ENCODE measurements at places on chromosomes 2 and 18.

GRCh38 chr2:148613231-148614013, 31.1 kb upstream of the EPC2 start:
- no peak for DNase-seq

- no peak for DNase-seq
These were observed 51.1 kb downstream of the NABP1 start for GRCh38 chr2:191728750-191729624.

DNA sequence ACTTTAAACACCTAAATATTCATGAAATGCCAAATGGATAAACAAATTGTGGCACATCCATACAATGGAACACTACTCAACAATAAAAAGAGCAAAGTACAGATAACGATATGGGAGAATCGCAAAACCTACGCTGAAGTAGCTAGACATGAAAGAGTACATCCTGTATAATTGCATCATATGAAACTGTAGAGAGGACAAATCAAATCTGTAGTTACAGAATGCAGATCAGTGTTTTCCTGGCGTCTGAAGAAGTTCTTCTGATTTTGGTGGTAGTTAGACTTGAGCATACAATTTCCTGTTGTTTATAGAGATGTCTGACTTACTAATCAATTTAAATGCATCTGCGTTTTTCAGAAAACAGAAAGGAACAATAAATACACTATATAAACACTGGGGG, 394.4 kb downstream of the SOCS6 start:
- no peak for DNase-seq

- DNase-seq, result no peak
These were observed 100.1 kb upstream of the APCDD1 start for GRCh38 chr18:10354241-10354811.

- no peak for DNase-seq
These were observed 51.9 kb downstream of the ACSL3 start for GRCh38 chr2:222912776-222913175.

DNA sequence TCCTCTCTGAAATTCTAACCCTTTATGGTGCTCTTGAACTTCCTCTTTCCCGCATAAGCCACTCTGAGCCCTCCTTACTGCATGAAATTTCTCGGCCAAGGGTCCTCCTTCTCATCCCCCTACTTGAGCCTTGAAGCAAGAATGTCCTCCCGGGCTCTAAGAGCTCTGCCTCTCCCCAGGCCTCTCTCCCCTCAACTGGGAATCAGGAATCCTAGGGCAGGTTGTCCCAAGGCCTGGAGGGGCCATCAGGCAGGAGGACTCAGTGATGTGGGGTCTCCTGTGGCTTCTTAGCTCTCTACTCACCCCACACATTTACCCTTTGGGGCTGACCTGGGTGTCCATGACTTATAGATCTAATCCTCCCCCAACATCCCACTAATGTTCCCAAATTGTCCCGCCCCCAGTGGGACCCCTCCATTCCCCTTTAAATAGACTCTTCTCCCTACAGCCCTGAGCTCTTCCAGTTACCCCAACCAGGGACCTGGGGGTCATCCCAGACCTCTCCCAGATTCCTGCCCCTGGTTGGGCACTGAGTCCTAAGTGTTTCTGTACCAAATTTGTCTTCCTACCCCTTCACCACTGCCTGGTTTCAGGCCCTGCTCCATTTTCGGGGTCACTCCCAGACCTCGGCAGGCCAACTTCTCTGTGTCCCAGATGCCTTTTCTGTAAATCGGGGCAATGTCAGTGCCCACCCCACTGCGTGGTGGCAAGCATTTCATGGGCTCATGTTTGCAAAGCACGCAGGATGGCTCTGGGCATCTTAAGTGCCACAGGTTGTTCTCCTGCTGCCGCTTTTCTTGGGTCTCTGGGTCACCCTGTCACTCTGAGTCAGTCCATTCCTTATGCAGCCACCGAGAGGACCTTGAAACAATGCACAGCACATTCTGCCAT, 171.2 kb downstream of the ASB1 start:
- no peak for DNase-seq

GRCh38 chr2:39431592-39432316, 5.3 kb downstream of the MAP4K3 start:
- DNase-seq, result no peak

- DNase-seq, result peak; percentile 21
These were observed 224.6 kb downstream of the CELF4 start for GRCh38 chr18:37341016-37341415.

- DNase-seq, result no peak
These were observed 6.6 kb downstream of the DSG2 start for GRCh38 chr18:31504455-31505147.

- DNase-seq, result no peak
These were observed 105.0 kb upstream of the MAP3K20 start for GRCh38 chr2:172970660-172971059.

DNA sequence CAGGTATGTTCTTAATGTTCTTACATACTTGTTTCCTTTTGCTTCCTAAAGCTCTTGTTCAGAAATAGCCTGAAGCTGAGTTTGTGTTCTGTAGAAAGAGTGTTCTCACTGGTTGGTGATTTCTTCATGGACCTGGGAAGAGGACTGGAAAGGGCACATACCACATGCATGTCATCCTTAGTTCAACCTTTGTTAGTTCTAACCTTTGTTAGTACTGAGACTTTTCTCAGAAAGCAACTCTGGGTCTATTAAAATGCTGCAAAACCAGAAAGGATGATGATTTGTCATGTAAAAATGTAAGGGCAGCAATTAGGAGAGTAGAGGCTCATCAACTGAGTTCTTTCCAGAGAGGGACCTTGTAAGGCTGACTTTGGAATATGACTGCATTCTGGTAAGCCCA, 2.5 kb upstream of the FAP start:
- DNase-seq, result no peak

GRCh38 chr2:238890131-238890530, 42.2 kb downstream of the TWIST2 start:
- no peak for DNase-seq

- peak; percentile 39 for DNase-seq
These were observed 125.3 kb upstream of the SLC39A10 start for GRCh38 chr2:195531754-195532153.

DNA sequence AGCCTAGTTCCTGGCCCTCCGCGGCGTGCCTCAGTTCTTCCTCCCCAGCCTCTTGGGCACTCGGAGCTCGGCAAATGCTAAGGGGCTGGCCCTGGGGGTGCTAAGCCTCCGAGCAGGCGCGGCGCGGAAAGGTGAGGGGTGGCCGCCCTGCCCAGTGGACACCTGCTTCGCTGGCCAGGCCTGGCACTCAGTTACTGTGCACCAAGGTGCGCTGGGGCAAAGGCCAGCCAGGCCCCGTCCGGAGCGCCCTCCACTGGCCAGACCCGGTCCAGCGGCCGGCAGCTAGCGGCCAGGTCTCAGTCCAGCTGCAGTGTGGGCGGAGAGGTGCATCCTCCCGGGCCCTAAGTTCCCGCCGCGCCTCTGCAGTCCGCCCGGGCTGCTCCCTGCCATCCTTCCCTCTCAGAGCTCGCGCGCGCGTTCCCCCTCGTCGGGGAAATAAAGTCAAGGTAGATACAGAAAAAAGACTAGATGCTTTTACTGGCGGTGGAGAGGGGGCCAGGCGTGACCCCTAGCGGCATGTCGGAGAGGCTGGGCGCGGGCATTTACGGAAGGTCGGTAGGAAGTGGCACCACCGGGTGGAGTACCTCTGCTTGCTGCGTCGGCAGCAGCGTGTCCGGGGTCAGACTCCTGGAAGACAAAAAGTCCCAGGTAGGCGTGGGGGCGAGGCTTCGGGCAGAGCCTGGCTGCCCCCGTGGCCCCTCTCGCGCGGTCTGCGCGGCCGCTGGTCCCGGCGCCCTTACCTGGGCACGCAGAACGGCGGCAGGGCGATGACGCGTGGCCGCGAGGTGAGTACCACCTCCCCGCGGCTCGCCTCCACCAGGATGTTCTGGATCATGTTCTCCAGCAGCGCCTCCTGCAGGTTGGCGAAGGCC, 9.4 kb upstream of the CRYBA2 start:
- peak; percentile 95 for DNase-seq

GRCh38 chr2:85887566-85888019, 1.2 kb downstream of the ST3GAL5 start:
- DNase-seq, result peak; percentile 39

DNA sequence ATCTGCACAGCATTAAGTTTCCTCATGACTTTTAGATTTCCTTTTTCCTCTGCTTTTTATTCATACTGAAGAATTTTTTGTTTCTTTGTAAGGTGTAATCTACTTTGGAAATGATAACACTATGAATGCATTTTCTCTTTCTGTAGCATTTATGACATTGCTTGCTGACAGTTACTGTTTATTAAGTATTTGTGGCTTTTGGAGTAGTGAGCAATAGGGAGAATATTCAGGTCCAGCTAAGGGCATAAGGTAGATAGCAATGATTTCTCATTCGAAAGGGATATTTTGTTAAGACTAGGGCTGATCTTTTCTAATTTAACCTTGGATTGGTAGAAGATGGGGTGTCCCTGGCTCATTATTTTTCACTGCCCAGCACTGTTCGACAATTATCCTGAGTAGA, 80.3 kb downstream of the XRCC5 start:
- no peak for DNase-seq

DNA sequence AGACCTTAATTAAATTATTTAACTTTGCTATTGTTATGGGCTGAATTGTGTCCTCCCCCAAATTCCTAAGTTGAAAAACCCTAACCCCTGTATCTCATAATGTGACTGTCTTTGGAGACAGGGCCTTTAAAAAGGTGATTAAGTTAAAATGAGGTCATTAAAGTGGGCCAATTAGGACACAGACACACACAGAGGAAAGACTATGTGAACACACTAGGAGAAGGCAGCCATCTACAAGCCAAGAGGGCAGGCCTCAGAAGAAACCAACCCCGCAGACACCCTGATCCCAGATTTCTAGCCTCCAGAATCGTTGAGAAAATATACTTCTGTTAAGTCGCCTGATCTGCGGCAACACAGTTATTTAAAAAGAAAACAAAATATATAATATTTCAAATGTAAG, 6.4 kb downstream of the STK17B start:
- DNase-seq, result no peak

DNA sequence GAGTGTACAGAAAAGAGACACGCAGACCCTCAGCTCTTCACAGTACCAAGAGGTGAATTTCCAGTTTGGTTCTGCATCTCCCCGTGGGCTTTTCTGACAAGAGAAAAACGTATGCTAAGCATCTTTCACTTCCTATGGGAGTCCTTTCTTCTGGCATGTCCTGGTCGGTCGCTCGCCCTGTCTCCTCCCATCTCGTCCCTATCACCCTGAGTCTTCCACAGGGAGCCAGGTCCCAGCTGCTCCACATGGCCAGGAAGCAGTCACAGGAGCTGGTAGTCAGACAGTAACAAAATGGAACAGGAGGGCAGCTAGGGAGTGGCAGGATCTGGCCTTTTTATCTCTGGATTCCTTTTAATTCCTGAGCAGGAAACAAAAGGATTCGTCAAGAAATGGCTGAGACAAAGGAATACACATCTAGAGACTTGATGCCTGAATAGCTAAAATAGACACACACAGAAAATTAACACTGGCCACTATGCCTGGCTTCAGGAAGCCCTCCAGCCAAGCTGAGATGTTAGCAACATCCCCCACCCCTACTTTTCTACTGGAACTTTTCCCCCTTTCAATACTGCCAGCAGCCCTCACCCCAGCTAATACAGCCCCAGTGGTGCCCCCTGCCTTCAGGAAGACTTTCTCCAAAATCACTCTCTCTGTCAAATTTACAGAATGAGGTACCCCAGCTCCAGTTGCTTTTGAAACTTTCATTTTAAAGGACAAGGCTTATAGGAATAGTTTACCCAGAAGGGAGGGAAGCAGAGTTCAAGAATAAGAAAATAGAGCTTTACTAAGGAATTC, 136.1 kb downstream of the DNER start:
- no peak for DNase-seq

DNA sequence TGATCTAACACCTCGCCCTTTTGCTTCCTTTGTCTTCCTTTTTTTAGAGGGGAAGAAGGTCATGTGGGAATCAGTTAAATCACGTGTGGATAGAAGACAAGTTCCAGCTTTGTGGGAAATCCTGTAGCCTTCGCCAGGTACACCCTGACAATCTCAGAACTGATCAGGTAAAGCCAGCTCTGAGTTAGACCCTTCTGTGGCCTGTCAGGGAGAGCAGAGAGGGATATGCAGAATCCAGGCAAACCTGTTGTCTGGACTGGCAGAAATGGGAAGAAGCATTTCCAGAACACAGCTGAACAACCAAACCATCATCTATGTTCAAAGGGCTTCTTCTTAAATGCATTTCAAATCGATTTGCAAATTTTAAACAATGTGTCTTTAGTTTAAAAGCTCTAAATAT, 247.4 kb upstream of the FN1 start:
- no peak for DNase-seq

- DNase-seq, result no peak
These were observed 25.8 kb upstream of the MAP3K20 start for GRCh38 chr2:173049831-173050230.

DNA sequence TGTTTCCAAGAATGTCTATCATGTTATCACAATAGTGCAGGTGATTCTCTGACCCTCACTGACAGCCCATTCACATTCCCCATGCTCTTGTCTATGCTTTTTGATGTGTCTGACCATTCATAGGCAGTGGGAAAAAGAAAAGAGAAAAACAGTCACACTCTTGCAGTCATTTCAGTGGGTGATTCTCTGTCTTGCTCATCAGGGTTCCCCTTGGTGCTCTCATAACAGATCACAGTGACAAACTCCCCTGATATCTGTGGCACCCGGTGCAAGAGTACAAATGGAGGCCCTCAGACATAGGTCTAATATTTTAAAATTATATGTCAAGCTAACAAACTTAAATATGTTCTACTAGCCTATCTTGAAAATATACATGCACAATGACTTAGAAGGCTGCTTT, 72.7 kb upstream of the PPP1CB start:
- no peak for DNase-seq

- DNase-seq, result peak; percentile 56
These were observed at the start of gene ZBTB14 for GRCh38 chr18:5295231-5295920. Gene ZBTB14, minus strand, starts transcription at chr18:5295726. Its CDS starts 2,480 bp downstream, at chr18:5293246.

DNA sequence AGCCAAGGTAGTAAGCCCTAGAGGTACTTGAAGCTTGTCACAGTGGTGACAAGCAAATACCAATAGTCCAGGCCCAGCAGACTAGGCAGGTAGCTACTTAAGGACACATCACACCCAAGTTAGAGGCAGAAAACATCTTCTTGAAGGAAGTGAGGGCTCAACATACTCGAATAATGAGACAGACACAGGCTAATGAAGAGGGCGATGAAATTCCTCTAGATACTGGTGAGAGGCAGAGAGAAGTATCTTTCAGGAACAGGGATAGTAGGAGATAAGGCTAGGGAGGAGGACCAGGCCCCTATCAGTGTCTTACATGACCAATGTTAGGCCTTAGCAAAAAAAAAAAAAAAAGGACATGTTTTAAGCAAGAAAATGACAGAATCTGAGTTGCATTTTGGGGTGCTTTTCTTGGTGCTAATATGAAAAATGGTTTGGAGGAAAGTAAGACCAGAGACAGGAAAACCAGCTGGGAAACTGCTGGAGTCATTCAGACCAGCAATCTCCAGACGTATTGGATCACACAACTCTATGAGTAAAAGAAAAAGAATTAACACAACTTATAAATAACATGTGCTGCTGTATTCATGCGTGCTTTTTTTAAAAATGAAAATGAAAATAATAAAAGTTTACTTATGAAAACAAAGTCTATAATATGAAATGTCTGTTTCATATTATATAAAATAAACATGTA, 37.7 kb downstream of the COBLL1 start:
- DNase-seq, result no peak

Measured in BE2C (cell line).